ENCODE measurements at places on chromosomes 6 and 20. TPM values are rescaled to one million over a fixed set of nuclear protein-coding genes. Genes with fewer than 3 reads are reported as not detected.

GRCh38 chr20:62845416-62846160 lies 16.0 kb downstream of the TCFL5 start:
- DNase-seq = peak; percentile 74

- no peak for DNase-seq
Measured at GRCh38 chr6:68915586-68915985, 280.5 kb downstream of the ADGRB3 start.

DNA sequence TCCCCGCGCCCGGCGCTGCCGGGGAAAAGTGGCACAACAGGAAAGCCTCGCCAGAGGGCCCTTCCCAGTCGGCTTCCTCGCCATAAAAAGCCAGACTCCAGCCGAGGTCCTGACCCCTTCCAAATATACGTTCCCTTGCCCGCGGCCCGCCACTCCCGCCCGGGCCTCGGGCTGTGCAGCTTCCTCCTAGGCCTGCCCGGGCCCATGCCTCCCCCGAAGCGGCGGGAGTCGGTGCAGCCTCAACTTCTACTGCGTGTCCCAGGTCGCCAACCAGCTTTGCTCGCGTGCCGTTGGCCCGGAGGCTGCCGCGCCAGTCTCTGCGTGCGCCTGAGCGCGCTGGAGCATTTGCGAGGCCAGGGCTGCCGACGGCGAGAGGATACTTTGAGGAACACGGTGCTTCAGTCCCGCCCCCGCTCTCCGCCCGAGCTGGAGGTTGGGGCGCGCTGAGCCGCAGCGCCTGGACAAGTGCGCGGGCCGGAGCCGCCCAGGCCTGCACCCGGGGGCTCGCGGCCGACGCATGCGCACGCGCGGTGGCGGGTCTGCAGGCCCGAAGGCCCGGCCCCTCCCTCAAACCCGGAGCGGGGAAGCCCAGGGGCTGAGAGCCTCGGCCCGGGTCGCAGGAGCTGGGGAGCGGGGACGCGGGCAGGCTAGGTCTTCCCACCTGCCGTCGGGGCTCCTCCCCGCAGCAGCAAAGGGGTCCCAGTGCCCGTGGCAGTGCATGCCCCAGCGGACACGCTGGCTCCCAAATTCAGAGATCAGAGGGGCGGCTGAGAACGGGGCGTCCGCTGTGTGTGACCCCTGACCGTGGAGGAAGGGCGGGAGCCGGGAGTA lies 10.2 kb downstream of the FOXC1 start:
- DNase-seq = no peak

DNA sequence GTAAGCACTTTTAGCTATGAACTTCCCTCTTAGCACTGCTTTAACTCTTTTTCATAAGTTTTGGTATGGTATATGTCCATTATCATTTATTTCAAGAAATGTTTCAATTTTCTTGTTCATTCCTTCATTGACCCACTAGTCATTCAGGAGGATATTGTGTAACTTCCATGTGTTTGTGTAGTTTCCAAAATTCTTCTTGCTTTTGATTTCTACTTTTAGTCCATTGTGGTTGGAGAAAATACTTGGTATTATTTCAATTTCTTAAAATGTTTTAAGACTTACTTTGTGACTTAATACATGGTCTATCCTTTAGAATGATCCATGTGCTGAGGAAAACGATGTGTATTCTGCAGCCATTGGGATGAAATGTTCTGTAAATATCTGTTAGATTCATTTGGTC lies 176.5 kb downstream of the CENPW start:
- no peak for DNase-seq

GRCh38 chr6:32975886-32976285 lies 7.5 kb downstream of the BRD2 start:
- no peak for DNase-seq

The TINAG gene
- total RNA-seq = not detected

GRCh38 chr6:43926634-43927531 lies 156.9 kb downstream of the VEGFA start:
- DNase-seq = peak; percentile 90

The GPR63 gene
- total RNA-seq = 1.6 TPM

Measured in astrocyte (in vitro differentiated cells and primary cell).